Stomach (tissue), 19 donors: ENCODE measurements at places on chromosomes 2 and 18. TPM values are rescaled to one million over a fixed set of nuclear protein-coding genes. Genes with fewer than 3 reads are reported as not detected.

GRCh38 chr18:57142324-57142723, 4.6 kb upstream of the BOD1L2 start:
- no peak for DNase-seq

Gene ADD2
- total RNA-seq = 5.5 TPM

DNA sequence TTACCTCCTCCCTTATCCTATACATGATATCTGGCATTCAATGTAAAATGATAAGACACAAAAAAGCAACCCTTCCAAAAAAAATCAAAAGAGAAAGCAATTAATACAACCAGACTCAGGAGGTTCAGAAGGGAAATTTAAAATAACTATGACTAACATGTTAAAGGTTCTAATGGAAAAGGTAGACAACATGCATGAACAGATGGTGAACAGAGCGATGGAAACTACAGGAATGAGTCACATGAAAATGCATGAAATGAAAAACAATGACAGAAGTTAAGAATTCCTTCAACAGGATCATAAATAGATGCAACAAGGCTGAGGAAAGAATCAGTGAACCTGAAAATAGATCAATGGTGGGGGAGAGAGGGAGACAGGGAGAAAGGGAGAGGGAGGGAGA, 26.1 kb upstream of the ERCC3 start:
- no peak overlapping the region for H3K4me3 ChIP-seq
- DNase-seq = no peak
- no peaks in the 10 kb centered on the region for H3K4me1 ChIP-seq
- H3K27ac ChIP-seq = no peak overlapping the region
- H3K36me3 ChIP-seq = peaks cover 92% of the 10 kb centered on the region

DNA sequence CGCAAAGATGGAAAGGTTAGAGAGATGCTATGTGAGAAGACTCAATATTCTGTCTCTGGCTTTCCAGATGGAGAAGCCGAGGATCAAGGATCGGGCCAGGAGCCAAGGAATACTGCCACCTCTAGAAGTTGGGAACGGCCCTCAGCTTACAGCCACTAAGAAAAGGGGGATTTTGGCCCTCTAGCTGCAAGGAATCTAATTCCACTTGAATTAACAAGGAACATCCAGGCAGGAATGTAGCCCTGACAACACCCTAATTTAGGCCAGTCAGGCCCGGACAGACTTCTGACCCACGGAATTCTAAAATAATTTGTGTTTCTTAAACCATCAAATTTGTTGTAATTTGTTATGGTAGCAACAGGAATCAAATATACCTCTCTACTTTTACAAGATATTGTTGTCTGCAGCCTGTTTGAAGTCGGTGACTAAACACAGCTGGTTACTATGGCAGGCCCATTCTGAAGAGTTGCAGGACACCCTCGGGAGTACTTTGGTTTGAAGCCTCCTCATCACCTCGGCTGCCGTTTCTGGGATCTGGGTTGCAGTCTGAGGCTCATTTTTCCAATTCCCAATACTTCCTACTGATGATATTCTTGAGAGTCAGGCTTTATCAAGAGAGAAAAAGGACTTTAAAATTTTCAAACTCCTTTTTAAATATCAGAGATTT, 1131.2 kb downstream of the TSN start:
- H3K36me3 ChIP-seq = no peaks in the 10 kb centered on the region
- H3K4me3 ChIP-seq = no peak overlapping the region
- no peak overlapping the region for H3K27ac ChIP-seq
- H3K27me3 ChIP-seq = no peaks in the 10 kb centered on the region

Gene RAMP1
- total RNA-seq = 22.2 TPM

DNA sequence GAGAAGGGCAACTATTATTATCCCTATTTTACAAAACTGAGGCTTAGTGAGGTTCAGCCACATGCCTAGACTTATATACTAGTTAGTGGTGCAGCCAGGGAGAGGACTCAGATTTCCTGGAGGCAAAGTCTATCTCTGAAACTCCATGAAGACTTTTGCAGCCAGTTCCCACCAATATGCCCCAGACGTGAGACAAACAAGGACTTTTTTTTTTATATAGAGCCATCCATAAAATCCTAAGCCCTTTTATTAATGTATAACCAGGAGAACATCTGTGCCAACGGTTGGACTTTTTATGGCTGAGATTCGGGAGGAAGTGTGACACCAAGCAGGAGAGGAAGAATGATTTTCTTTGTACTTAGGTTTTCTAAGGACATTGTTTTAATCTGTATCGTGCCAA, 29.9 kb downstream of the LIPG start:
- no peak overlapping the region for H3K4me3 ChIP-seq
- H3K27me3 ChIP-seq = no peaks in the 10 kb centered on the region
- no peak for DNase-seq

Gene FAM124B
- total RNA-seq = 3.5 TPM

DNA sequence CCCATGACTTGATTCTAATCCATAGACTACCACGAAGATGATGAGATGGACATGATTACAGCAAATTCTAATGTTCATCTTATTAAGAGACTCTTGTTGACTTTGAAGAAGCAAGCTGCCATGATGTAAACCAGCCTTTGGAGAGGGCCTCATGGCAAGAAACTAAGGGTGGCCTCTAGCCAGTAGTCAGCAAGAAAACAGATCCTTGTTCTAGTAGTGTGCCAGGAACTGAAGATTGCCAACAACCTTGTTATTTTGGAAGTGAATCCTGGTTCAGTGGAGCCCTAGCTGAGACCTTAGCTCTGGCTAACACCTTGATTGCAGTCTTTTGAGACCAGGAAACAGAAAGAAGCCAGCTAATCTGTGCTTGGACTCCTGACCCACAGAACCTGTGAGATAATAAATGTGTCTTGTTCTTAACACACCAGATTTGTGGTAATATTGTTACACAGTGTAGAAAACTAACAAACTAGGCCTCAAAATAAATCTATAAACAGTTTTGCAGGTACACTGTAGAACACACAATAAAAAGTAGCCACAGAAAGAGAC, 10.0 kb downstream of the PHOSPHO2 start:
- no peaks in the 10 kb centered on the region for H3K36me3 ChIP-seq
- no peak for DNase-seq
- H3K4me1 ChIP-seq = no peaks in the 10 kb centered on the region
- no peaks in the 10 kb centered on the region for H3K27me3 ChIP-seq

DNA sequence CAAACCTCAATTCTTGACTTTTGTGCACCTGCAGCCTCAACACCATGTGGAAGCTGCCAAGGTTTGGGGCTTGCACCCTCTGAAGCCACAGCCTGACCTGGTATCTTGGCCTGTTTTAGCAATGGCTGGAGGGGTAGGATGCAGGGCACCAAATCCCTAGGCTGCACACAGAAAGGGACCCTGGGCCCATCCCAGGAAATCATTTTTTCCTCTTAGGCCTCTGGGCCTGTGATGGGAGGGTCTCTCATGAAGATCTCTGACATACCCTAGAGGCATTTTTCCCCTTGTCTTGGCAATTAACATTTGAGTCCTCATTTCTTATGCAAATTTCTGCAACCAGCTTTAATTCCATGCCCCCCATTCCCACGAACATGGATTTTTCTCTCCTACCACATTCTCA, 10.2 kb downstream of the IL18R1 start:
- DNase-seq = no peak
- H3K4me3 ChIP-seq = no peak overlapping the region
- peaks cover 31% of the 10 kb centered on the region for H3K36me3 ChIP-seq
- H3K27ac ChIP-seq = no peak overlapping the region

- no peaks in the 10 kb centered on the region for H3K36me3 ChIP-seq
- DNase-seq = no peak
- H3K4me1 ChIP-seq = no peaks in the 10 kb centered on the region
- no peak overlapping the region for H3K27ac ChIP-seq
- H3K4me3 ChIP-seq = no peak overlapping the region
- no peaks in the 10 kb centered on the region for H3K27me3 ChIP-seq
Measured at GRCh38 chr2:100773538-100773937, 46.4 kb upstream of the NPAS2 start.

- H3K27ac ChIP-seq = no peak overlapping the region
- H3K27me3 ChIP-seq = no peaks in the 10 kb centered on the region
- peaks cover 13% of the 10 kb centered on the region for H3K4me1 ChIP-seq
Measured at GRCh38 chr2:190405070-190405469, 3.1 kb upstream of the MFSD6 start.
